ENCODE measurements at places on chromosomes 1 and 21.
A peak's percentile ranks its signal among the peaks of the same experiment; 100 is the strongest.

- no peak for DNase-seq
Observed at GRCh38 chr1:186838380-186839040, 9.8 kb downstream of the PLA2G4A start.

GRCh38 chr1:49060766-49061165 is 284.1 kb upstream of the BEND5 start:
- DNase-seq: peak; percentile 98

- no peak for DNase-seq
Observed at GRCh38 chr1:47793563-47793962, 203.6 kb downstream of the TRABD2B start.

DNA sequence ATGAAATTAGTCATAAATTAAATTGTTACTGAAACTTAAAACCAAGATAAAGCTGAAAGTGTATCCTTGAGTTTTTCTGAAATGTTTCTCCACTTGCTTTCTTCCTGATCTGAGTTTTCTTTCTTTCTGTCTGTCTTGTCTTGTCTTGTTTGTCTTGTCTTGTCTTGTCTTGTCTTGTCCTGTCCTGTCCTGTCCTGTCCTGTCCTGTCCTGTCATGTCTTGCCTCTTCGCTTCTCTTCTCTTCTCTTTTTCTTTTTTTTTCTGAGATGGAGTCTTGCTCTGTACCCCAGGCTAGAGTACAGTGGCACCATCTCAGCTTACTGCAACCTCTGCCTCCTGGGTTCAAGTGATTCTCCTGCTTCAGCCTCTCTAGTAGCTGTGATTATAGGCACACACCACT is 73.7 kb downstream of the ADGRL2 start:
- DNase-seq: no peak

GRCh38 chr1:82704393-82704792 is 903.7 kb downstream of the ADGRL2 start:
- no peak for DNase-seq

GRCh38 chr1:236122176-236122575 is 20.2 kb upstream of the GPR137B start:
- no peak for DNase-seq
